ENCODE measurements at places on chromosomes 11 and 22.

DNA sequence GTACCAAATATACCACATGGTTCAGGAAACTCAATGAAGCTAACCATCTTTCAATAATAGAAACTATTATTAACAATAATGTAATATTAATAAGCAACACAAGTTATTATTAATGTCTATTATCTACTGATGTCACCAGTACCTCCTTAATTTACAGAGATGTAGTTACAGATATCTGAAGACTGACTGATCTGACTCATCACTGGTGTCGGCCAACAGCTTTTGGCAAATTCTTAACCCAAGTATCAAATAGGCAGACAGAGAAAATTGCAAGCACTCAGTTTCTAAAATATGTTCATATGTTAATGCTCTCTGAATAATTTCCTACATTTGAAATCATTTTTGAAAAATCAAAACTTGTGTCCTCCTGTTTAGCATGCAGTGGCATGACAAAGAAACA is 100.4 kb upstream of the DDI1 start:
- no peak for DNase-seq

GRCh38 chr11:80925321-80925720 is 1484.5 kb upstream of the TENM4 start:
- no peak for DNase-seq

GRCh38 chr22:23383491-23384361 is 196.4 kb downstream of the IGLL1 start:
- no peak for DNase-seq

DNA sequence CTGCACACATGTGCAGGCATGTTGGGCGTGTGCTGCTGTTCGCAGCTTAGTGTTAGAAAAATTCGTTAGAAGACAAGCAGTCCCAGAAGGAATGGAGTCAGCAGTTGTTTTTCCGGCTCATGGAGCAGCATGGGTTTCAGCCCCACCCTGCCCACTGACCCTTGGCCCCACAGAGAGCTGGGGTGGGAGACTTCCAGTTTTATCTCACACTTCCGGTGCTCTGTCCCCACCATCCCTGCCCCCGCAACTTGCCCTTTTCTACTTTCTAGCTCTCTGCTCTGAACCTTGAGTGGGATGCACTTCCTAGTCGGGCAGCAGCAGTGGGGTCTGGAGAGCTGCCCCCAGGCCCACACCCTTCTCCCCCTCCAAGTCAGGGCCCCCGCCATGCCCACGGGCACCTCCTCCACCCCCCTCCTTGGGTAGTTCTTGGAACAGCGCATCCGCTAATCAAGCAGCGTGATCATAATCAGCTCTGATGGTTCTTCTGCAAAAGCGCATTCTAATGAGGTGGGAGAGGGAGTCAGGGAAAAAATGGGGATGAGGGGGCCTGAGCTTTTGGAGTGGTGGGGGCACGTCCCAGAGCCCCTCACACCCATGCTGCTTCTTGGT is 184.4 kb downstream of the CEP164 start:
- DNase-seq = no peak

DNA sequence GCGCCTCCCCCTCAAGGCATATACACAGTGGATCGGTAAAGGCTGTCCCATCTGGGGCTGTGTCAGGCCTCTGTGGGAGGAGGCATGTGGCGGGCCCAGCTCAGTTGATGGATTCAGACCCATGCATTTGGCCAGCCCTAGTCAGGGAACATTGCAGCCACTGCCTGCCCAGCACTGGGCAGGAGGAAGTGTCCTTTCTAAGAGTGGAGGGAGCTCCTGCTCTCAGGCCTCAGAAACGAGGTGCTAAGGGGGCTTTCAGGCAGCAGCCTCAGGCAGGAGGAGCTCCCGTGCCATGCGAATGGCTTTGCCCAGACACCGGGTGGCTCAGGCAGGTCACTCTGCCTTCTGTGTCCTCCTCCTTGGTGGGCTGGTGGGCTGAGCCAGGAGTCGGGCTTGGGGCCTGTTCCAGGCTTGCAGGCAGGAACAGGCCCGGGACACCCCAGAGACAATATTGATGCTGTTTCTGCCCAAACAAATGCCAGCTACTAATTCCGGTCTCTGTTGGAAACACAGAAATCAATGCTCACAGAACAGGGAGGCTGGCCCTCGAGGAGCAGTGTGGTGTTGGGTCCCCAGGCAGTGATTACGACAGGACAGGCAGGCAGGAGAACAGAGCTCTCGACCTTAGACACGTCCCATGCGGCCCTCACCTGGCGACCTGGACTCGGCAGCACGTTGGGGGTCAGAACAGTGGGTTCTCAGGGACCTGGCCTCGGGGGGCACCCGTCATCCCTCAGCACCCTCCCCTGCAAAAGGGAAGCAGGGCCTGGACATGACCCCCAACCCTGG is 42.3 kb upstream of the CCDC188 start:
- no peak for DNase-seq

- DNase-seq = no peak
Measured at GRCh38 chr22:24002272-24002671, 3.0 kb downstream of the GSTT4 start.

DNA sequence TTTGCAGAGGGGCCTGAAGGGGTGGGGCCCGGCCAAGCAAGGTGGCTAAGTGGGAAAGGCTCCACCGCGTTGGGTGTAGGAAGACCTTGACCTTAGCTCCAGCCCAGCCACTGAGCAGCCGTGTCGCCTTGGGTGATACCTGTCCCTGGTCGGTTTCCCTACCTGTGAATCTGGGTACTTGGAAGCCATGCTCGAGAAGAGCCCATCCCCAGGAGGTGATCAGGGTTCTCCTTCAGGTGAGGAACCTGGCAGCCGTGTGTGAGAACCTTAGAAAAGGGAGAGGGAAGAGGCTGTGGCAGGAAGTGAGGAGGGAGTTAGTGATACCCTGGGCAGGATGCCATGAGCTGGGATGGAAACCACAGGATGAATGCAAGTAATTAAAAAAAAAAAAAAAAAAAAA is 21.6 kb downstream of the PPARA start:
- no peak for DNase-seq

DNA sequence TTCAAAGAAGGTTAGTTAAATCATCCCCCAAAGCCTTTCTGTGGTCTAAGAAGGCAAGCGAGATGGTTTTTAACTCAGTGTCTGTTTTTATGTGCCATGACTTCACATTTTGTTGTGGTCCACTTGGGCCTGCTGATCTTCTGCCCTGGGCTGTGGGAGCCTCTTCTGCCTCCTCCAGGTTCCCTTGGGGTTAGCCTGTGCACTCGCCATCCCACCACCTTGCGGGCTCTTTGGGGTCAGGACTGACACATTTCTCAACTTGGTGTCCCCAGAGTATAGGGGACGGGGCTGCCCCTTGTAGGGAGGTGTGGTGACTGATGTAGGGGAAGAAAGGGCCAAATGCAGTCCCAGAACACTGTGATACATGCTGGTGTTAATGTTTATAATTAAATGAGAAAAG is 207.0 kb downstream of the TBC1D22A start:
- DNase-seq = no peak

DNA sequence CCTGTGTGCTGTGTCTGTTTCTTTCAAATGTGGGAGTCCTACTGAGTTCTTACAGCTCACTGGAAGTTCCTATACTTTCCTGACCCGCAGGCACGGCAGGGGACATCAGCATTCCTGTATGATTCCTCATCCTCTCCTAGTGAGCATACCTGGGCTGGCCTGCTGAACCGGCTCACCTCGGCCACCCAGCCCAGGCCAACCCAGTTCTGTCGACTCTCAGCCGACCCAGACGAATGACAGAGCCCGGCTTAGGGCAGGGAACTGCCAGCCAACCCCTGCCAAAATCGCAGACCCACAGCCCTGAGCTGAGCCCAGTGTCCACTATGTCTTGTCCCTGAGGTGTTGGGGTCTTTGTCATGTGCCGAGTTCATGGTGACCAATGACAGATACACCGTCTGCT is 339.7 kb downstream of the BRD1 start:
- DNase-seq = no peak

DNA sequence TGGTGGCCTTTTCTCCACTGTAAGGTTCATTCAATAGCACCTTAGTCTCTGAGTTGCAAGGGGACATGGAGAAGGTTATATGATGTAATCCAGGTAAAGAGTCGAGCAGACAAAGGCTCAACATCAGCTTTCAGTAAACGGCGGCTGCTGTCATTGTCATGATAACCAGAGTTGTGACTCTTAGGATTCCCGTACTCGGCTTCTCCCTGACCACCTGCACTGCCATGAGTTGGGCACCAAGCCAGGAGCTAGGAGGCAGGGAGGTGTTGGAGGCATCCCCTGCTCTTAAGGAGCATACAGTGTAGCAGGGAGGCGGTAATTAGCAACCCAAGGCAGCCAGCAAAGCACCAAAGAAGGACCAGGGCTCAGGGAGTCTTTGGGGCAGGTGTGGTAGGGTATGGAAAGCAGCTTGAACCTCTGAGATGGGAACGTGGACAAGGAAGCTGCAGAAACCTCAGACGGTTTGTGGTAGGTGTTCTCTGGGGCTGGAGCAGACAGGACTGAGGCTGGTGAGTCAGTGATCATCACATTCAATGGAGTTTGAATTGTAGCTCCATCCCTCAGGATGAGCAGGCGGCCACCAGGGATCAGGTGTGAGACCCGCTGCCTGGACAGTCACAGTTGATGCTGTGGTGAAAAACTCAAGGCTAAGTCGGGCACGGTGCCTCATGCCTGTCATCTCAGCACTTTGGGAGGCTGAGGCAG is 31.7 kb downstream of the LIF start:
- no peak for DNase-seq

GRCh38 chr11:130580891-130581492 is 132.5 kb downstream of the ADAMTS15 start:
- peak; percentile 2 for DNase-seq

DNA sequence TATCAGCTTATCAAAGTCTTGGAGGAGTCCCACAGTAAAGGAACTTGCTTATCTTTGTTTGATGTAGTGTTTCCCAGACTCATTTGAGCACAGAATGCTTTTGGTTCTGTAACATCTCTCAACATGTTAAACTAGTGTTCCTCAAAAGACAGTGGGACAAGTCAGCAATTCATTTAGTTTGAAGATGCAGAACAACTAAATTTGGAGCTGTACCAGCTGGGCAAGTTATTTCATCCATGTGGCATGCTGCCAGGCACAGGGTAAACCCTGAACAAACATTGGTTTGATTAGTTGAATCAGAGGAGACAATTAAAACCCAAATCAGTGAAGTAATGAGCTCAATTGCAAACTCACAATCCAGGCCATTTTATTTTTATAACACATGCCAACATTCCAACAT is 141.2 kb downstream of the CSNK2A3 start:
- DNase-seq = no peak

DNA sequence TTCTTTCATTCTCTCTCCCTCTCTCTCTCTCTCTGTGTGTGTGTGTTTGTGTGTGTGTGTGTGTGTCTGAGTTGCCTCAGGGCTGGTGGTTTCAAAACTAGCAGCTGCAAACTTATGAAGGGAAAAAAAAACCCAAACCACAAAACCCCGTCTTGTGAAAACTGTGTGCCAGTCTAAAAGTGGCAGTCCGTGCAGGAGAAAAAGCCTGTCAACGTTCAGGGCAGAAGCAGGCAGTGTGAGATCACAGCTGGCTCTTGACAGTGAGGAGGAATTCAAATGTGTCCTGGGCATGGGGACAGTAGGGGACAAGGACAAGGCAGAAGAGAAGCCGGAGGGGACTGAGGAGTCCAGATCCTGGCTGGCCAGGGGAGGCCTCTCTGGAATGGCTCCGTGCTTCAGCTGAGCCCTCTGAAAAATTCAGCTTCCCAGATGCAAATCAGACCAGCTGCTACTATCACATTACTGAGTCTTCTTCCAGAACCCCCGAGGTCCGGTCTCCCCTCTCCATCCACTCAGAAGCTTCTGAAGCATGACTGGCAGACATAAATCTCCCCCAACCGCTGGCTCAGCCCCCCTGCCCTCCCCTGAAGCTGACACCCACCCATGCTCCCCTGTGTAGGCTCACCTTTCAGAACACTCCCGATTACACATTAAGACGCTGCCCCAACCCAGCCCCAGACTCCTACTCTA is 31.9 kb downstream of the FLI1 start:
- DNase-seq = no peak

GRCh38 chr22:32994041-32994830 is 63.9 kb downstream of the SYN3 start:
- DNase-seq = no peak

GRCh38 chr22:40196628-40197360 is 19.1 kb downstream of the TNRC6B start:
- DNase-seq = peak; percentile 65

DNA sequence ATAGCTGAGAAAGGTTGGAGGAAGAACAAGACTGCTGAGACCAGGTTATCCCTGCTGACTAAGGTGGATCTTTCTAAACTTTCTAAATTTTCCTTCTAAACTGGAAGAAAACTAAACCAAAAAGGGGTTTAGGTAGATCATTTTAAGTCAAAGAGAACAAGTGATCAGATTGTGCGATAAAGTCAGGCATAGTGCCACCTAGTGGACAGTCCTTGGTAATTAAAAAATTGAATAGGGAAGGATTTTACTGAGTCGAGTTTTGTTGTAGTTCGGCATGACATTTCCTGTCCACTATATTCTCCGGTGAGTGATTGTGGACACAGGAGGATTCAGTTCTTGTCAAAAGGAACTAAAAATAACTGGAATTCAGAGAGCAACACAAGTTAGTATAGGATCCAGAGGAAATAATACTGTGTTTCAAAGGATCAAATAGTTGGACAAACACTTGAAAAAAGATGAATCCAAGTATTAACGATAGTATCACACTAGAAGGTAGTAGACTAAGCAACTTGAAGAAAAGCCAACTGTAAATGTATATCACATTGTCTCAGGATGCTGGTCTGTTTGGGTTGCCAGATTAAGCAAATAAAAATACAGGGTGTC is 1236.4 kb downstream of the FAM181B start:
- DNase-seq = peak; percentile 43

DNA sequence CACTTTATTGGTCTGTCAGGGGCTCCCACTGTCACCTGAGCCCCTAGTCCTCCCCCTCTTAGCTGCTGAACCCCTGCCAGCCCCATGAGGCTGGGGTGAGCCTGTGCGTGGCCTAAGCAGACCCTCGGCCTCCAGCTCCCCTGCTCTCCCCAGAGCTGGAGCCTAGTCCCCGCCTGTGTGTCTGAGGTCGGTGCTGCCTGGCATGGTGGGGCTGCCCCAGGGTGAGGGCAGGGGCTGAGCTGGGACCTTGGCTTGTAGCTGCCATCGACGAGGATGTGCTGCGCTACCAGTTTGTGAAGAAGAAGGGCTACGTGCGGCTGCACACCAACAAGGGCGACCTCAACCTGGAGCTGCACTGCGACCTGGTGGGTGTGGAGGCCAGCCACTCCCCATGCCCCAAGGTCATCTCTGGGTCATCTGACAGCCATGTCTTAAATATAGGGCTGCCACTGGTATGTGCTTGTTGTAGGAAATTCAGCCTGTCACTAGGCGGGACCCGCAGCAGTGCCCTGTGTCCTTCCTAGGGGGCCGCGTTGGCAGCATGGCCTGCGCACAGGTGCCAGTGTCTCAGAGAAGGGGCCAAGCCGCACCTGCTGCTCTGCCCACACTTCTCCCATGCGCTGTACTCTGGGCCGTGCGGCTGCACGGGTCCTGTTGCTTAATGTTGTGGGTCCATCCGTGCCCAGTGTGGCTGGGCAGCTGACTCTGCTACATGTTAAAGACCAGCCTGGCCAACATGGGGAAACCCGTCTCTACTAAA is 21.0 kb downstream of the PPIL2 start:
- DNase-seq = no peak

- no peak for DNase-seq
Measured at GRCh38 chr11:9081153-9081552, 10.2 kb downstream of the SCUBE2 start.

- DNase-seq = no peak
Measured at GRCh38 chr11:59918480-59918879, 19.8 kb upstream of the OOSP1 start.
